Kidney tubule cell (primary cell): ENCODE measurements at places on chromosomes 6 and 20.

DNA sequence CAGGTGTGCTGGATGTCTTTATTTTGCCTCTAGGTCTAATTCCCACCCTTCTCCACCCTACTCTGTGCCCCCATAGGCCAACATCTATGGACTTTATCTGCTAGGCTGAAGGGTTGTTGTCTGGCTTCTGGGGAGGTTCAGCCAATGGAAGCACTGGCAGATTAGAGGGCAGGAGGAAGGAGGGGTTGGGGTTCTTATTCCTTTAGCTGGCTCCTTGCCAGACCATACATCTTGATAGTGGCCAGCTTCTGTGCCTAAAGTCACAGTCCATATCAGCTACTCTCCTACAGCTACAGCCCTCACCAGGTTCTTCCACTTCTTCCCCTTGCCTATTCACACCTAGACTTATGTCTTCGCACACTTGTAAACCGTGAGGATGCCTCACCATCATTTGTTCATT lies 41.1 kb downstream of the ROS1 start:
- no peak for DNase-seq

DNA sequence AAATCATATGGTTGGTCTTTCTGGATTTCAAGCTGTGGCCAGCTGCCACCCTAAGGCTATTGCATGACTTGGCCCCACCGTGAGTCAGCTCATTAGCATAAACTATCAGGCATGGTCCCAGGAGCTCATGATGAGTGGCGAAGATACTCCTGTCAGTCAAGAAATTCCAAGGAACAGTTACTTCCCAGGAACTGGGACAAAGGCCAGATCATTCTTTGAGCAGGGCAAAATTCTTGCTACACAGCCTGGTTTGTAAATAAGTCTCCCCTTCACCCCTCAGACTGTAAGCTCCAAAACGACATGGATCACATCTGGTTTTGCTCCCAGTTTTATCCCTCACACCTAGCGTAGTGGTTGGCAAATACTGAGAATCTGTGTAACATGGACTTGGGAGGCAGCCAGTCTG lies 33.0 kb upstream of the KIAA1586 start:
- DNase-seq = peak; percentile 93

DNA sequence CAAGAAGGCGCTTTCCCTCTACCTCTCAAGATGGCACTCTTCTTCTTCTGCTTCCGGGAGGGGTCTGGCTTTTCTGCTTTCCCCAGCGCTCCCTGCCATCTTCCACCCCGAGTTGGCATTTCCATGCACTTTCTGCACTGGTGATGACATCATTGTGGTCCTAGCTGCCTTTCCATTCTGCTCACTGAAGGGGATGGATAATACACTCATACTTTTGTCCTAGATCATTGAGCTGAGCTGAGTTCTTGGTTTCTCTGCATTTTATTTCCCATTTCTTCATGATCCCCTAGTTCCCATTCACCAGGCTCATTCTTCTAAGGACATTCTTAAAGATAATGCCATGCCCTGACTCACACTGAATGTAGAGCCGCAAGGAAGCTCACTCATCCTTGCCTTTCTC lies 96.7 kb downstream of the EDN1 start:
- peak; percentile 77 for DNase-seq

GRCh38 chr6:167295495-167296292 lies 4.6 kb downstream of the UNC93A start:
- DNase-seq = no peak

DNA sequence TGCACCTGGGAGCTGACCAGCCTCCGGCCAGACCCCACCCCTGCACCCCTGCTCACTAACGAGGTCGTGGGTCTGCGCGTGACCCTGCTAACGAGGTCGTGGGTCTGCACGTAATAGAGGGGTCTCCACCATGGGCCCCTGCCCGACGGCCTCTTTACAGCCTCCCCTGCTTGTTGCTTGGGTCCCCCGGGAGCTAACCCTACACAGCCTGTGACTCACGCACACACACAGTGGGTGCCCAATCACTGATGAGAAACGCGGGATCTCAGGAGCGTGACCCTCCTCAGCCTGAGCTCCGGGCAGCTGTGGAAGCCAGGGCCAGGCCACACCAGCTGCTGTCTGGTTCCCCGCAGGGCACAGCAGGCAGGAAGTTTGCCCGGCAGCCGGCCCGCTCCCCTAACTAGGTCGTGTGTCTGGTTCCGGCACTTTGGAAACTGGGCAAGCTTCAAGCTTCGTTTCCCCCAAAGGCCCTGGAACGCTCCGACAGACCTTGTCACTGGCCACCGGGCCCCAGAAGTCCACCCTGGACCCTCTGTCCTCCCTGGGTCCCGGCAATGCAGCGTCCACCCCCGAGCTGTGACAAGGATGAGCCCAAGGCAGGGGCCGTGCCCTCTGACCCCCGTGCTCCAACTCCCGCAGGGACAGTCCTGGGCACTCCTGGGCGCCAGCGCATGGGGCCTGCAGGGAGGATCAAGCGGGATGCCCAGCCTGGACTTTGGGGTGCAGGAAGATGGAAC lies 767 bp downstream of the PTK6 start:
- peak; percentile 40 for DNase-seq

- DNase-seq = peak; percentile 64
These were observed 108.3 kb upstream of the PHACTR3 start for GRCh38 chr20:59495894-59496510.

- no peak for DNase-seq
These were observed 214.4 kb downstream of the RNF144B start for GRCh38 chr6:18601516-18602020.

GRCh38 chr6:55822815-55823214 lies 52.6 kb downstream of the BMP5 start:
- no peak for DNase-seq

DNA sequence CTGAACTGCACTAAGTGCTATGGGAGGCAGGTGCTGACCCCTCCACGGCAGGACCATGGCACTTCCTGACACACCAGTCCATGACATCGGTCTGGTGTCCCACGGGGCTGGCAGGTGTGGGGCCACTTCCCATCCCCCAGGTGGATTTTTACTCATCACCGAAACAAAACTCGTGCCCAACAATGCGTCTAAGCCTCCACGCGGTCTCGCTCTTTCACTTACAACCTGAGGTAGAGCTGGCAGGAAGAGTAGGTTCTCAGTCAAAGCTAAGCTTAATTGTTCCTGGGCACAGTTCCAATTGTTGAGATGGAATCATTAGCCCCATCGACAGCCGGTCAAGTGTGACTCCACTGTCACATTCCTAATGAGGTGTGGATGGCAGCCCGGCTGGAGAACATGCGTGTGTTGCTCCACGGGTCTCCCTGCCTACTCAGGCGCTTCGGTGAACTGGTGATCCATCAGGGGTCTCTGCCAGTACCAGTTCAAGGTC lies 125.7 kb downstream of the SLC23A2 start:
- DNase-seq = peak; percentile 88

GRCh38 chr6:115460913-115461312 lies 599.8 kb downstream of the FRK start:
- no peak for DNase-seq

- DNase-seq = peak; percentile 35
These were observed 21.8 kb downstream of the PCK1 start for GRCh38 chr20:57582432-57583288.

DNA sequence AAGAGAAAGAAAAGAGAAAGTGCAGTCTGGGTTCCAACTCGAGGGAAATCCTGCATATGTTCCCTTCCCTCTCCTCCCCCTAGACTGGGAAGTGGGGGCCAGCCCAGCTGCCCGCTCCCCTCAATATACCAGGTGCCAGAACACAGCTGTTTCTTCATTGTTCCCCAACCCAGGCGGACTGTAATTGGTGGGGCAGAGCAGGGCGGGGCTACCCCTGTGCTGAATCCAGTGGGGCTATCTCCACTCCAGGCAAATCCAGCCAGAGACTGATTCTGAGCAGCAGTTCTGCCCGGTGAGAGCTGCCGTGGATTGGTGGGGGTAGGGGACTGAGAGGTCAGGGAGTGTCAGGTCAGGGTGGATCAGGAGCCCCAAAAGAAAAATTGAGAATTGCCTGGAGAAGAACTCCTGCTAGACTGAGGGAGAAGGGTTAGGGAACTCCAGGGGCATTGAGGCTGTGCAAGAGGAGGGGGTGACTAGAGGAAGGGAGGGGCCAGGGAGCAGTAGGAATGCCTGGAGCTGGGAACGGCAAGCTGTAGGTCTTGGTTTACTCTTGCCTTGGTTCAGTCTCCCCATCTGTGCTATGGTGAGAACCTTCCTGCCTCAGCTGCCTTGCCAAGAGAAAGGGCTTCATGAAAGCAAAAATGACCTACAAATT lies at the start of gene MYMX:
Gene MYMX, plus strand, starts transcription at position 250 of the 655 bp plus-strand sequence. CDS start 546 bp downstream, outside the sequence.
- DNase-seq = no peak

DNA sequence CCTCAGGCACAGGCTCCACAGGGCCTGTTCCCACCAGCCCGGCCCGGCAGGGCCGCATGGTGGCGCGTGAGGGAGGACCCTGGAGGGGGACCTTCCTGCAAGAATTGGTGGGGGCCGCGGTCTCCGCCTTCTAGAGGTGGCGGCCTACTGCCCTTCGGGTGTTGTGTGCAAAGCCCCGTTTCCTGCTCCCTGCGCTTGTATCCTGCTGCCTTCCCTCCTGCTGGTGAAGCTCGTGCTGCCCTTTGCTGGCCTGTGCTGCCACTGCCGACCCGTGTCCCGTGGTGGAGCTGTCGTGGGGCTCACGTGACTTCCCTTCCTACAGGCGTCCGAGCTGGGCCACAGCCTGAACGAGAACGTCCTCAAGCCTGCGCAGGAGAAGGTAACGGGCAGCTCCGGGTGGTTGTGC lies 8.4 kb upstream of the COL20A1 start:
- DNase-seq = no peak

DNA sequence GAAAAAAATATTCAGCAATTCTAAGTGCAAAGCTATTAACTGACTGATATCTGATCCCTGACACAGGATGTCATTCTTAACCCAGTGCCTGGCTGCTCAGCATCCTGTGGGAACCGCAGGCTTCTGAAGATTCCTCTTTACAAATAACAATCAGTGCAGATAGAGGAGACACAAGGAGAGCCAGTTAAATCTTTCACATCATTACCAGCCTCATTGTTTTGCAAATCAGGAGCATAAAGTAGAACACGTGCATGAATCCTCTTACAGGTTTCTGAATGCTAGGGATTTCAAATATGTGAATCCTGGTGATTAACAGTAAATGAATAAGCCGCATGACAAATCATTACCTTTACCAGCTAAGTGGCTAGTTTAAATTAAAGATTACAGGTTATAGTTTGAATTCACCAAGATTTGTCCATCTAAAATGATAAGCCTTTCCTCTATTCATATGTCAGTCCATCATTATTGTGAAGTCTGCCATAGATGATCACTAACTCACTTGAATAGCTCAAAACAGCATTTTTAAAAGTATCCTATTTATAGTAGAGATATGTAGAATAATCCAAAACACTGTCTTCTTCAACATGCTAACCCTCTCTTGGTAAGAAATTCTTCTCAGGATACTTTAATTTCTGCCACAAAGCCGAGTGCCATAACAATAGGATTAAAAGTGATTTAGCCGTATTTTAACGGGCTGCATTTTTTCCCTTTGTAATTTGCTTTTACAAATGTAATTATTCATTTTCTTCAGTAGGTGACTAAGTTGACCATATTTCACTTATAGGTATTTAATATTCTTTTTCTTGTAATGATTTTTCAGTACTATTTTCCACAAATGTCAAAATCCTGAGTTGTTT lies 367.3 kb upstream of the EPHA7 start:
- DNase-seq = peak; percentile 87

- no peak for DNase-seq
These were observed 9.6 kb downstream of the KCNQ5 start for GRCh38 chr6:72631480-72631879.

DNA sequence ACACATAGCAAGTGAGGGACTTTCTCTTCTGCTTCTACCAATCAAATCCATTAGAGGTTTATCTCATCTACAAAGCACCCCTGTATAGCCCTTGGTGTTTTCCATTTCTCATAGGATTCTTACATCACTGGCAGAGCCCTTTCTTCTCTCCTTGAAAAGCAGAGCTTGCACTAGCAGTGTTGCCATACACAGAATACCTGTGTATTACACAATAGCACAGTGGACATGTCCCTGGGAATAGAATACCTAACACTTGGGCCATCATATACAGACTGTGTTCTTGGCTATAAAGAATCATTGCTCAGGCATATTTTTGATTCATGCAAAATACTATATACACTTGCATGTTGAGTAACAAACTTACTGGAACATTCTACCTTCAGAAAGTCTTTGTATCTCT lies 582.0 kb downstream of the KIF16B start:
- DNase-seq = no peak

DNA sequence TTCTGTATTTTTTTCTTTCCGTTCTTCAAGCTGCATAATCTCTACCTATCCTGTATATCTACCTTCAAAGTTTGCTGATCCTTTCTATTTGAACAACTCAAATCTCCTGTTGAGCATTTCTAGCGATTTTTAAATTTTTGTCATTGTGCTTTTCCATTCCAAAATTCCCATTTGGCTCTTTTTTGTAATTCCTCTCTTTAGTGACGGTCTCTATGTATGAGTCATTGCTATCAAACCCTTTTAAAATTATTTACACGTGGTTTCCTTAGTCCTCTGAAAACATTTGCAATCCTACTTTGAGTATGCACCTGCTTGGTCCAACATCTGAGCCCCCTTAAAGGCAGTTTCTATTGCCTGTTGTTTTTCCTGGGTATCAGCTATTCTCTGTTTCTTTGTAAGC lies 100.5 kb upstream of the FOXC1 start:
- DNase-seq = no peak

- DNase-seq = no peak
These were observed 103.8 kb downstream of the RNASET2 start for GRCh38 chr6:166852451-166852975.

GRCh38 chr6:82775361-82775760 lies 290.3 kb downstream of the UBE3D start:
- no peak for DNase-seq

GRCh38 chr6:111651185-111652034 lies 45.7 kb upstream of the TRAF3IP2 start:
- DNase-seq = no peak
